ENCODE measurements at places on chromosomes 6 and 20.

DNA sequence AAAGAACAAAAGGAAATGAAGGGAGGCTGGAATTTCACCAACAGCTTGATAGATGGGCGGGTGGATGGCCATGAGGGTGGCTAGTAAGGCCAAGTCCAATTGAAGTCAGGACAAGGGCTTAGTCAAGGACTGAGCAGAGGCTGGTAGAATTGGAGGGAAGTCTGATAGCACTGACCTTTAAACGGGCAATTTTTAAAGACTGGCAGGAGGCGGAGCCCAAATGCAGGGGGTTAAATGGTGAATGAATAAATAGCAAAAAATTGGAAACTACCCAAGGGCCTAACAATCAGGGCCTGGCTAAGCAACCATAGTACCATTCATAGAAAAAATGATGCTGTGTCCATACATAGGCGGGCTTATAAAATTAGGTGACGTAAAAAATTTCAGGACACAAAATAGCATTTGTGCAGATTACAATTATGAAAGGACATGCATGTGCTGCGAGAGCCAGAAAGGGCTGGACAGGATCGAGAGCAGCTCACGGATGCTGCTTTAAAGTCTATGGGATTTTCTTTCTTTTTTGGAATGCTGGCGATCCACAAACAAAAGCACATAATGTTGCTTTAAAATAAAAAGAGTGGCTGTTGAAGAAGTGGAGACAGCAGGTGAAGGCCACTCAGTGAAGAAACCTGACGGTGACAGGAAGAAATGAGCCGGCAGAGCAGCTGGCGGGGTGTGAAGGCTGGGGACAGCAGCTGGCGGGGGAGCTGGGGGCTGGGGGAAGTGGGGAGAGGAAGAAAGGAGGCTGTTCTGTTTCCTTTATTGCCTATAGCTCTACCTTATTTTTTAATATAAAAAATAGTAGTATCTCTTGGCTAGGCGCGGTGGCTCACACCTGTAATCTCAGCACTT, 42.8 kb upstream of the TAF8 start:
- peak; percentile 51 for DNase-seq

DNA sequence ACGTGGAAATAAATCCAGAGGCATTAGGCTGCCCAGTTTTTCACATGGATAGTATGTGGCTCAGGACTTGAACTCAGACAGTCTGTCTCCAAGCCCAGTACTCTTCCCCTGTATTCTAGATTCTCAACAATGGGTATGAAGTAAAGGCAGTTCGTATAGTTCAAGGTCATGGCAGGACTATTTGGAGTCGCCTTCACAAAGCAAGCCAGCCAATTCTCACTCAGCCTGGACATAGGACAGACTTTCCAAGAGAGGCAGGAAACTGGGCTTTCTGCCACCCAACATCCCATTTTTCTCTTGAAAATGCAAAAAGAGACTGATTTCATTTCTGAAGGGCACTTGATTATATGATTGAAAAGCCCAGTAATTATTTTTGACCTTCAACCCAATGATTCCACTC, 111.0 kb downstream of the EDN1 start:
- DNase-seq: no peak

- DNase-seq: peak; percentile 32
These were observed 7.3 kb upstream of the YTHDF1 start for GRCh38 chr20:63223121-63223825.

- no peak for DNase-seq
These were observed 237.5 kb upstream of the TAB2 start for GRCh38 chr6:149079911-149080491.

DNA sequence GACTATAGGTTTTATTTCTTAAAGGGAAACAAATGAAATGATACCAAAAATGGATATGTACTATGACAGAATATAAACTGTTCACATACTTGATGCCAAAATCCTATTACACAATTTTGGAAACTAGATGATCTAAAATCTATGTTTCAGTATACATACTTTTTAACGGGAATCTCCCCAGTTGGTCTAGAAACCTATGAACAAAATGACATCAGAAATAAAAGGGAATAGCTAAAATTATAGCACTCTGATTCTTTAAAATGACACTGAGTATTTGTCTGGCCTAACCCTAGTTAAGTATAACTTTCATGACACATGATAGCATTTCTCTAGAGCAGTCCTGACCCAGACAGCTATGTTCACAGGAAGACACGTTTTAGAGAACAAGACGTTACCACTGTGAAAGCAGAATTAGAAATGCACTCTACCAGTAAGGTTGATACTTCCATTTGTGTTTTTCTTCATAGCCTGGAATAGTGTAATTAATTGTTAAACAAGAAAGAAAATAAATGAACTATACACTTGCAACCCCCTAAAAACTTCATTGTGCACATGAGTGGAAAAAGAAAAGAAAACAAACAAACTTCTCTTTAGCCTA, 3.3 kb downstream of the OSER1 start:
- DNase-seq: no peak

DNA sequence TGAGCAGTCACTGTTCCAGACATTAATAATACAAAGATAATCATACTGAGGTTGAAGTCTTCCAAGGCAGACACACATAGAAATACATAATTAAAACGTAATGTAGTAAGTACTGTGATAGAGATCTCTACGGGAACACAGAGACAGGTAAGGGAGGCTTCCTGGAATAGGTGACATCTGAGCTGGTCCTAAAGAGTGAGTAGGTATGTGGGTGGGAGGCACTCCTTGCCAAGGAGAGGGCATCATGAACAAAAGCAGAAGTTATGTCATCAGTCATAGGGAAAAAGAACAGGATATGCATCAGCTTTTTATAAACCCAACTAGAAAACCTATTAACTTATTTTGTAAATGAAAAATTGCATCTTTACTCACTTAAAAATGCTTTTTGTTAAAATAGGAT, 110.0 kb downstream of the MAP7 start:
- no peak for DNase-seq

- DNase-seq: no peak
These were observed 2.7 kb downstream of the ADAM33 start for GRCh38 chr20:3678856-3679720.

- DNase-seq: no peak
These were observed 321.6 kb upstream of the QKI start for GRCh38 chr6:163092876-163093275.

- no peak for DNase-seq
These were observed 181.4 kb upstream of the ID4 start for GRCh38 chr6:19655744-19656143.

DNA sequence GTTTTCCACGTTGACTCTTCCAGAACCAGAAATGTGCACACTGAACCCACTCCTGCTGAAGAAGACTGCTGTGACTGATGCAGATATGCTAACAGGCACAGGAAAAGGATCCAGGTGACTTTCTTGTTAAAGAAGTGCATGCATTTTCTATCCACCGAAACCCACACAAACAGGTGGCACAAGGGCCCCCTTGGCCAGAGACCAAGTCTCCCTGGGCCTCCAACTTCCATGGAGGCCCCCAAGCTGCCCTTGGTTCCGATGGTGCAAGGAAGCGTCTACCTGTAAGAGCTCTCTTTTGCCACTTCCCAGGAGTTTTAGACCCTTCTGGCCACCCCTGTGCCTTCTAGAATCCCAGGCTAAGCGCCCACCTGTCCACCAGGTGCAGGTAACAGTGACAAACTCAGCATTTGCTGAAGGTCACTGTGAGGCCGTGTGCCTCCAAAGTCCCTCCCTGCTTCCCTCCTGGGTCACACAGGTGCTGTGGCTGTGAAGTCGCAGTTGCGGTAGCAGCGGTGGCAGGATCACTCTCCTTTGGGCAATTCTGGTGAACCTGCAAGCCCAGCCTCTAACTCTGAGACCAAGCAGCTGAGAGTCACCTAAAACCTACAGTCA, 134.8 kb downstream of the PXDC1 start:
- no peak for DNase-seq

- peak; percentile 38 for DNase-seq
These were observed 550 bp downstream of the PLAGL2 start for GRCh38 chr20:32206760-32207625.

GRCh38 chr20:63562461-63563224, 8.7 kb downstream of the FNDC11 start:
- DNase-seq: no peak

DNA sequence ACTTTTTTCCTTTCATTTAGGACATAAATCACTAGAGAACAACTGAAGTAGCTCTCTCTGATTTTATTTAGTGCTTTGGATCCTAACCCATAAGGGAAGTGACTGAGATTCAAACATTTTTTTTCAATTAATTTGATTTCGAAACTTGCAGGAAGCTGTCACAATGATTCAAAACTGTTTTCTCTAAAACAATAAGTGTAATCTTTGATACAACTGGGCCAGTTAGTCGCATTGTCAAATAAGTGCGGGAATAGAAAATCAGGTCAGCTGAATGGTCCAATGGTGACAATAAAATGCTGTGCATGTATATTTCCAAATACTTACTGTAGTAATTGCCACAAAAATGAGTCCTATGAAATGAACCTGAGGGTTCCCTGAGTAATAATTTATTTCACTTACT, 930.8 kb downstream of the TFAP2A start:
- no peak for DNase-seq

DNA sequence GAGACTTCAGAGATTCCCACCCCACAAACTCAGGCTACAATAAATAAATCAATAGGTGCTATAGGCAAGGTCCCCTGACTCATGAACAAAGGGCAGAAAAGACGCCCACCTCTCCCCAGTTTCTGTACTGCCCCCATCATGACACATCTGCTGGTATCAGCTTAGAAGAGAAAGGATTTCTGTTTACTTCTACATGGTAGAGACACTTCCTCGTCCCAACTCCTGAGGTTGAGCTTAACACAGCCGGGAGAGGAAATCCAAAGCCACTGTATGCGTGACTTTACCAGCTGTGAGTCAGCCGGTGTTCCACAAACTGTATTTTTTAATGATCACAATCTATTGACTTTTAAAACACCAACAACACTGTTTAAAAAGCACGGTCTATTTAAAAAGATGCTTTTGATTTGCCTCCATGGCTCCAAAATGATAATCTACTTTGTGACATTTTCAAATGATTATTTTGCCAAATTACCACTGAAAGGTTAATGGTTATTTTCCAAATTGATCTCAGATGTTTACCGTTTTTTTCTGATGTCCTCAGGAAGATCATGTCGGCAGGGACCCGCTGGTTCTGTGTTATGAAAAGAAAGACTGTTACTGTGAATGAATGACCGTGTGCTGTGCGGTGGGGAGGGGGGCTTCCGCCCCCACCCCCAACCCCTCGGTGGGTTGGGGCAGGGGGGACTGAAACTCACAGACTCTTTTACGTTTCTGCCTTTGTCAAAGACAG, 72.5 kb downstream of the ATP9A start:
- no peak for DNase-seq

DNA sequence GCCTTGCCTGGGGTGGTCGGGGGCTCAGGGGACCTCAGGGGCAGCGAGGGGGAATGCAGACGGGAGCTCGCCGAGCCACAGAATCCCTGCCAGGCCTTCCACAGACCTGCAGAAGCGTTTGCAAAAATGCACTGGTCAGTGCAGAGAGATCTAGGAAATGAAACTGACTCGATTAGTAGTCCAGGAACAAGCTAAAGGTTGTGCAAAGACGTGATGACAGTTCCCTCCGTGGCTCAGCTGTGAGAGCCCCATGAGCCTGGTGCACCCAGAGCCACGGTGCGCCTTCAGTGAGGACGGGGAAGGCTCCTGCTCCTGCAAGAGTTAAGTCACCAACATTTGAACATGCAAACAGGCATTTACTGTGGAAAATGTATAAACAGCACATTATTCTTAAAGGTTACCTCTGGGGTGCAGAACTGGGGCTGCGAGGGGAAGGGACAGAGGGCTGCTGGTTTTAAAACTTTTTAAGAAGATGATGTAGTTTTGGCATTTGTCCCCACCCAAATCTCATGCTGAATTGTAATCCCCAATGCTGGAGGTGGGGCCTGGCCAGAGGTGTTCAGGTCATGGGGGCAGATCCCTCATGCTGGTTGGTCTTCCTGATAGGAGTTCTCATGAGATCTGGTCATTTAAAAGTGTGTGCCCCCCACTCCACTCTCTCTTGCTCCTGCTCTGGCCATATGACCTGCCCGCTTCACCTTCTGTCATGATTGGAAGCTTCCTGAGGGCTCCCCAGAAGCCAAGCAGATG, 147.3 kb downstream of the DLL1 start:
- DNase-seq: no peak

- DNase-seq: peak; percentile 17
These were observed 2.8 kb upstream of the FANCE start for GRCh38 chr6:35449287-35449881.

- DNase-seq: peak; percentile 49
These were observed 3.8 kb downstream of the PREX1 start for GRCh38 chr20:48823960-48824498.

DNA sequence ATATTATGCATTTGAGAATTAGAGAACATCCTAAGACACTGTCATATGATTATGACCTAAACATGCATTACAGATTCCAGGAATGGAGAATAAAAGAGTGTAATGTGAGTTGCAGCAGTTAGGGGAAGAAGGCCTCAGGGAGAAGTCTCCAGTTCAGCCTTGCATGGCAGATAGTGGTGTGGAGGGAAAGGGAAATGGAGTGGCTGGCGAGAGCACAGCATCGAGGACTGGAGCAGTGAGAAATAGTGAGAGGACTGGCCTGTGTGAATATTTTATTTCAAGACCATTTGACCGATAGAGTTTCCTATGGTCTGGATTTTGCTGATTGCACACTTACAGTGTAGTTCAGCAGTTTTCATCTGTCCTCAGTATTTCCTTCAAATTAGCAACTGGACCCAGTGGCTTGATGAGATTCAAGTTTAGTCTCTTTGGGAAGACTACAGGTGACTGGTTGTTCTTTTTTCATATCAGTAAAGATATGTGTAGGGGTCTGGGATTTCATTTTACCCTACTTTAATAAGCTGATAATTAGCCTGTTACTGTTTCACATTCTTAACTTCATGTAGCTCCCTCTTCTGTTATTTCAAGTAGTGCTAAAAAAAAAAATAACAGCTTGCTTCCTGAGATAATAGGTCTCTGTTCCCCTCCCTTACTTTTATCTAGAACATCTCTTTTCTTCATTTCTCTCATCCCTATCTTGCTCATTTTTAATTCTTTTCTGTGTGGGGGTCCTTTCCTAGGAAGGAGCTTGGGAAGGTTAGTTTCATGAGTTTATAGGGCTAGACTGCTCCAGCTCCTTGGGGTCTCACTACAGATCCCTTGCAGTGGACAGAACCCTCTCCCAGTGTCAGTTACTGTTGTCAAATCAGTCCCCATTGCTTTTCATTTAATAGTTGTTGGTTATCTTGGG, 27.9 kb downstream of the BLTP3A start:
- DNase-seq: no peak

DNA sequence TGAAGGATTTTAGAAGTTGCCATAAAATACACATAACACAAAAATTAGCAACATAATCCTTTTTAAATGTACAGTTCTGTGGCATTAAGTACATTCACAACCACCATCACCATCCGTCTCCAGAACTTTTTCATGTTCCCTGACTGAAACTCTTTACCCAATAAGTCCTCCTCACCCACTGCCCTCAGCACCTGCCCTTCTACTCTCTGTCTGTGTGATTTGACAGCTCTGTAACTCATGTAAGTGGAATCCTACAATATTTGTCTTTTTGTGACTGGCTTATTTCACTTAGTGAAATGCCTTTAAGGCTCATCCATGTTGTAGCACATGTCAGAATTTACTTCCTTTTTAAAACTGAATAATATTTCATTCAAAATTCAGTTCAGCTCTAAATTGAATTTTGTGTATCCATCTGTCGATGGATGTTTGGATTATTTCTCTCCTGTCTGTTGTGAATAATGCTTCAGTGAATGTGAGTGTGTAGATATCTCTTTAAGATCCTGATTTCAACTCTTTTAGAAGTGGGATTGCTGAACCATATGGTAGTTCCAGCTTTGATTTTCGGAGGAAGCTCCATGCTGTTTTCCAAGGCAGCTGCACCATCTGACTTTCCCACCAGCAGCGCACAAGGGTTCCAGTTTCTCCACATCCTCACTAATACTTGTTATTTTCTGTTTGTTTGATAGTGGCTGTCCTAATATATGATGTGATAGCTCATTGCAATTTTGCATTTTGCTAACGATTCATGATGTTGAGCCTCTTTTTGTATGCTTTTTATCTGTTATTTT, 4.2 kb downstream of the ENTPD6 start:
- no peak for DNase-seq
